Tibial artery (tissue), 4 donors: ENCODE measurements at places on chromosomes 12 and 14.

GRCh38 chr14:101235335-101236103, 325.8 kb upstream of the DIO3 start:
- DNase-seq = peak; percentile 66

- DNase-seq = no peak
Observed at GRCh38 chr12:112987561-112987960, 9.2 kb downstream of the OAS2 start.

DNA sequence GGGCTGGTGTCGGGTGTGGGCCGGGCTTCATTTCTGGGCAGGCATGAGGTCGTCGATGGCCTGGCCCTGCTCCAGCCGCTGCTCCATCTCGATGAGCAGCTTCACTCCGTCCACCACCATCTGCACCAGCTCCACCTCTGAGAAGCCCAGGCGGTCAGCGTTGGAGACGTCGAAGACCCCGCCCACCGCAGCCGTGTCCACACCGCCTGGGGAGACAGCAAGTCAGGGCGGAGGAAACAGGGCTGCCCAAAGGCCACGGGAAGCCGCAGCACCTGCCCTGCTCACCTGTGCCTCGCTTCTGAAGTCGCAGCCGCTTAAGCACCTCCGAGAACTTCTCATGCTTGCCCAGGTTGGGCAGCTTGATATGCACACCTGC, 2.8 kb downstream of the CKB start:
- peak; percentile 78 for DNase-seq

DNA sequence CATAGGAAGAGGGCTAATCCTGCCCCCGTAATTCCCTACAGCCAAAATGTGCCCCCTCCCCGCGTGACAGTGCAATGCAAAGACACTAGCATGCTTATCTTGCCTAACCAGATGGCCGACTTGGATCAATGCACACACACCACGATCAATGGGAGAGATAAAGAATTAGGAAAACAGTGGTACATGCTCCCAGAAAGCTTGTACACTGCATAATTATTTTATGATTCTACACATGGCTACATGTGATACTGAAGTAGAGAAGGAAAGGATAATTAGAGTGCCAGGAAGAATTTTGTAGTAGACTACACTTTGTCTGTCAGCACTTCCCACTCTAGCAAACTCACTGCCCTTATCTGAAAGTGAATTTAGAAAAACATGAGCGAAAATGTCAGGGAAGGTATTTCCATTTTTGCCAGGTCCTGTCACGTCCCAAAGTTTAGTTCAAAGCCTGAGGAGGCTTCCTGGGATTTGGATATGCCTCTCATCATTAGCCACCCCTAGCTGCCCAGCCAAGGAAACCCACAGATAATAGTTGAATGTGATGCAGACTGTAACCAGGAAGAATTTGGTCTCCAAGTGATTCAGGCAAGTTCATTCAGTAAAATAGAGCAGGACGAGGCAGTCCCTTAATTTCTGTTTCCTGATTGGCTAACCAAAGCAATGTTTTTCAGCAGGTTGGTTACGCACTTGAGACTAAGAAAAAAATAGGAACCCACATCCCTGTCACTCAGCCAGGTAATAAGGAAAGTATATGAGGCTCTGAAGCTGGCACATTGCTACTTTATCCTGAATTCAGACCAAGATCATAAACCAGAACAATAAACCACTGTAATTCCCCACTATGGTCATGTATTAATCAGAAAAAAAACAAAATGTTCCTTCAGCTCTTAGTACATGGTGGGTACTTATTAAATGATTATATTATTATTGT, 199.6 kb upstream of the OTX2 start:
- DNase-seq = no peak

DNA sequence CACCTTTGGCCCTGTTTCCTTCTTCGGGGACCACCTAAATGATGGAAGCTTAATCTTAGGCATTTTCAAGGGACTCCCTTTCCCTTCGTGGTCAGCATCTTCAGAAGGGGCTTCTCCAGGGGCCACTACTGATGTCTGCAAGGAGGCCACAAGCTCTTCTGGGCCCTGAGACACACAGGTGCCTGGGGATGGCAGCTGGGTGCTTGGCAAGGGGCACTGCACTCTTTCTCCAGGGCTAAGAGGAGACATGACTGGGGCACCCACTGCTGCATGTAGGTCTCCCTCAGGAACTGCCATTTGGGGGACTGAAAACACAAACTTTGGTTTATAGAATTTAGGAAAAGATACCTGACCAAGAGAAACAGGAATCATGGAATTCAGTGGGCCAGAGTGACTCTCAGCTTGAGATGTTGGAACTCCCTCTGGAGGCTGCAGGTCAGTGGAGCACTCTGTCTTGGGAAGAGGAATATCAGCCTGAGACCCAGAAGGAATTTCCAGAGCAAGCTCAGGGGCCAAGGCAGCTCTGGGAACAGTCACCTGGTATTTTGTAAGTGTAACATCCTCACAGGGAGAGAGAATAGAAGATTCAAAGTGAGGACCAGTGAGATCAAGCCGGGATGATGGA, 16.0 kb downstream of the PLD4 start:
- no peak for DNase-seq

GRCh38 chr14:29603696-29604095, 324.0 kb downstream of the PRKD1 start:
- DNase-seq = no peak

- no peak for DNase-seq
Observed at GRCh38 chr12:56932867-56933266, 1.3 kb downstream of the SDR9C7 start.

DNA sequence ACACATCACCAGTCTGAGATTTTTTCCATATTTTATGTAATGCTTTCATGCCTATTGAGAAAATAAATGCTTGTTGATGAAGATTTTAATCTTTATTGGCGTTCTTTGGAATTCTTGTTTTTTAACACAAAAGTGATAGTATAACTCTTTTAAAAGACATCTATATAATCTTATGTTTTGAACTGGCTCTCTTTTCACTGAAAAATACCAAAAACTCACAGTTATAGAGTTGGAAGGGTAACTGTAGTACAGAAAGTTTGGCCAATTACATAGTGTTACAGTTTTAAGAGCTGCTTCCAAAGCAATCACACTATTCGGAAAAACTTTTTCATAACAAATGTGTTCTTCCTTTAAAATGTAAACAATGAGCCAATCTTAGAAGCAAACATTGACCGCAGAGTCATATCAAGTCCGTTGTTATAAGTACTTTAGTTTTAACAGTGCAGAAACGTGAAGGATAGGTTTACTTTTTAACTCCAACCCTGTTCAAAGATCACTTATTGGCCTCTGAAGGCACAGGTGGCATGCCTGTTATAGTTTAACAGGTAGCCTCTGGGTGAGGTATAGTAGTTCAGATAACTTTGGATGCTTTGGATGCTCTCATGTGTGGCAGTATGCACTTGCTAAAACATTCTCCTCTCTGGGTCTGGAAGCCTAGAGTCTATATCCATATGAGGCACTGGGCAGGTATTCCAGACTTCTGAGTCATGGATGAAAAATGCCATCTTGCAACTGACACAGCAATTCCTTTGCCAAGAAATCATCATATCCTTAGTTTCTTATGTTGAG, 12.1 kb upstream of the NTN4 start:
- no peak for DNase-seq

GRCh38 chr14:30069536-30069935, 141.9 kb upstream of the PRKD1 start:
- no peak for DNase-seq

- peak; percentile 81 for DNase-seq
Observed at GRCh38 chr12:88580051-88580871, at the start of gene KITLG. KITLG (minus strand) TSS chr12:88580471; CDS start chr12:88580278, 193 bp downstream.

DNA sequence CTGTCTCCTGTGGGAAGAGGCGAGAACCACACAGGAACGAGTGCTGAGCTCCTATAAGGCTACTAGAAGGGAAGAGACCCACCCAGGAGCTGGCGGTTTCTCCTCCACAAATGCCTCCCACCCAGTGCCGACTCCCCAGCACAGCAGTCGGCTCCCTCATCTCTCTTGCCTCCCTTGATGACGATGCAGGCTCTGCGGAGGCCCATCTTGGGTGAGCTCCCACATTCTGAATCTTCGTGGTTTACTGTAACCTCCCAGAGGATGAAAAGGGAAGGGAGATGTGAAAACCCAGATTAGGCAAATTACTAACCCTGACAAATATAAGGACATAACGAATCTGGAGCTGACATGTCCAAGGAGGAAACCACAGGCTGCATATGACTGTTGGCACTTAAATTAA, 23.8 kb downstream of the GRIN2B start:
- DNase-seq = no peak

GRCh38 chr12:109510196-109510595, 32.8 kb downstream of the UBE3B start:
- DNase-seq = no peak

DNA sequence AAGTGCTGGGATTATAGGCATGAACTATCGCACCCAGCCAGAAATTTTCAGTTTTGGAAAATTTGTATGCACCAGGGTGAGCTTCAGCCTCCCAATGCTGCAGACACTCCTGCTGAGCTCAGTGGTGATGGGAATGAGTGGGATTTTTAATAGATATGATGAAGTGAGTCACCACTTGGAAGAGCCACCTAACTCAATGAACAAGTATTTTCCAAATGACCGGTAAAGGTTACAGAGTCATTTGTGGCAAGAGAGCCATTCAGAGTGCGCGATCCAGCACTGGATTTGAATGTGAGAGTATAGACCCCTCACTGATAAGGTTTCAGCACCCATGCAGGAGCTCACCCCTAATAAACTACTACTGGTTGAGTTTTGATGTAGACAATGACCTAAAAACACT, 100.7 kb downstream of the PPP2R5C start:
- DNase-seq = no peak

GRCh38 chr14:77580964-77581505, 35.4 kb downstream of the SPTLC2 start:
- DNase-seq = no peak

DNA sequence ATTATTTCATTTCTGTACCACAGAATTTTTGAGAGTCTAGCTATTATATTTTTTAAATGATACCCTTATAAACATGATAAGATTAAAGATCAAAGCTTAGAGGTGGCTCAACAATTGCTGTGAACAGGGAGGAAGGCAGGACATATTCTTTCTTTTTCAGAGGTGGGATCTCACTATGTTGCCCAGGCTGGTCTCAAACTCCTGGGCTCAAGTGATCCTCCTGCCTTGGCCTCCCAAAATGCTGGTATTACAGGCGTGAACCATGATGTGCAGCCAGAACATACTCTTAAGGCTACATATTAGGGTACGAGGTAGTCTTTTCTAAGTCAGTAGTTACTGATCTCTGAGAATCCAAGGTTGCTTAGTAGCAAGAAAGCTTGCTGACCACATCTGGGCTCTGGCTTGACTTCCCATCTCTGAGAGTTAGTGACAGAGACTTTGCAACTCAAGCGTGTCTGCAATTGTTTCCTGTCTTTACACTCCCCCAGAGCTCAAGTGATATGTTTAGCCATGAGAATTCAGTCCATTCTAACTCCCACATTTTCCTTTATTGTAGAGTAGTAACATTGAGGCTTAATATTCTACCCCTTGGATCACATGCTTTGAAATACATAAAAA, 8.6 kb downstream of the RAB5B start:
- DNase-seq = no peak

DNA sequence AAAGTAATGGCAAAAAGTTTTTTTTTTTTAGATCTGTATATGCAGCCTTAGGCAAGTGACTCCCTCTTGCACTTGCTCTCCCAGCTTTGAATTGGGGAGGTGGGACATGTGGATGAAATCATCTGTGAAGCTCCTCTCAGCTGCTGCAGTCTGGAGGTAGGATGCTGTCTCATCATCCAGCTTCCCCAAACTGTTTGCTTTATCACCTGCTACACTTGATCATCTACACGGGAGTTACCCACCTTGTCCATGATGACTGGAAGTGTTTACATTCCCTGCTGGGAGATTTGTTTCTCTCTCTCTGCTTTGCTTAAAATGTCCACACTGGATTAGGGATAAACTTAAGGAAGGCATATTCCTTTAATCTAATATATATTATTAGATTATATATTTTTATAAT, 8.5 kb upstream of the FGF23 start:
- no peak for DNase-seq

DNA sequence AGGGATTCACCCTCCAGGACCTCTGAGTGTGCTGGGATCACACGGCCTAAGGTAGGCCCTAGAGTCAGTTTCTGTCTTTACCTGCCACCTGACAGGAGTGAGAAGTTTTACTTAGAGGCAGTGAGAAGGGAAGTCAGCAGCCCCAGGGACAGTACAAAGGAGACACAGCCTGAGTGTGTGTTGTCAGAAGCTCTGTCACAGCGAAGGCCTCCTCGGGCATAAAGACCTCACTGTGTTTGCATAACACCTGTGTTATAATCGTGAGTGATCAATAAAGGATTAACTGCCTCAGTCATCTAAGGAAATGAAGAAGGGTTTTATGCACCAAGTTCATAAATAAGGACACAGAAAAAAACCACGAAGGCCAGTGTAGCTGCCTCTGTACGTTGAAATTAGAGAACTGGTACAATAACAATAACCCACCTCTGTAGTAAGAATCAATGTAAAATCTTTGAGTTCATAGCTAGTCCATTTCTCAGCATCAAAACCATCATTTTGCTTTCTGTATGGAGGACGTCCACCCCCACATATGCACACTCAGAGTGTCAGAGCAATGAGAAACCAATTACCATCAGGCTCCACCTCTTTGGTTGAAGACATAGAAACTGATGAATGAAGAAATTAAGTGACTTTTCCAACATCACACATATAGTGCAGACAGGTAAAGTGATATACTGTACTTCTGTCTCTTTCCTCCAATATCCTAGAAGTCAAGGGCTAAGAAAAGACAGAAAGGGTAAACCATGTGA, 159.3 kb downstream of the DAD1 start:
- no peak for DNase-seq

DNA sequence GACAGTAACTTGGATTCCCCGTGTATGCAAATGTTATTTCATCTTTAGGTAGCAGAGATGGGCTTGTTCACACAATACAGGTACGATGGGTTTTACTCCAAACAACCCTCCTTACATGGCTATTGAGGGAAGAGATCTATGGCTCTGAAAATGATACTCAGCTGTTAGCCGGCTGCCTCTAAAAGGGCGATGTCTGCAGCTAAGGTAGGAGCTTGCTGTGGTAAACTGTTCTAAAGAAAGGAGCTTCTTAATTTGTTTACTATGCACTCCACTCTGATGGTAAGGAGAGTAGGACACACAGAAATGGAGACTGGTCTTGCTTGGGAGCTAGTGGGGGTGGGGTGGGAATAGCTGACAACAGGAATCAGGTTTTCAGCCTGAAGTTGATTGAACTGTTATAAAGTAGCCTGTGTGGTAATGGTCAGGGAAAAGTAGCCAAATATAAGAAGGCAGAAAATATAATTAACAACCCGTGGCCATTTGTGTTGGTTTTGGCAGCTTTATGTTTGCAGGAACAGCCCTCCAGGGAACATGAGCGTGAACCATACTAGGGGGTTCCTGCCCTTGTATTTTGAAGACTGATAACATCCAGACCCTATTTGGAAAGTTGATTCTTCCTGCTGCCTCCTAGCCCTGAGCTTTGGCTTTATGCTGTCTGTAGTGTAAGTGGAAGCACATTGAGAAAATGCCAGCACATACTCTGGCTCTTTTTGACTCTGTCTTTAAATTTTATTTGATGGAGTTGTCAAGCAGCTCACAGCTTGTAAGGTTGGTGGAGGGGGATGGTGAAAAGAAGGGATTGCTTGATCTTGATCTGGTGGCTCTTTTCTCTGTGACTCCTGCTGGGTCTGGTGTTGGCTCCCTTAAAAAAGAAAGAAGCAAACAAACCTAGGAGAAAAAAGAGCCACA, 929.8 kb downstream of the DIO2 start:
- no peak for DNase-seq
